ENCODE measurements at places on chromosomes 13 and 19.

DNA sequence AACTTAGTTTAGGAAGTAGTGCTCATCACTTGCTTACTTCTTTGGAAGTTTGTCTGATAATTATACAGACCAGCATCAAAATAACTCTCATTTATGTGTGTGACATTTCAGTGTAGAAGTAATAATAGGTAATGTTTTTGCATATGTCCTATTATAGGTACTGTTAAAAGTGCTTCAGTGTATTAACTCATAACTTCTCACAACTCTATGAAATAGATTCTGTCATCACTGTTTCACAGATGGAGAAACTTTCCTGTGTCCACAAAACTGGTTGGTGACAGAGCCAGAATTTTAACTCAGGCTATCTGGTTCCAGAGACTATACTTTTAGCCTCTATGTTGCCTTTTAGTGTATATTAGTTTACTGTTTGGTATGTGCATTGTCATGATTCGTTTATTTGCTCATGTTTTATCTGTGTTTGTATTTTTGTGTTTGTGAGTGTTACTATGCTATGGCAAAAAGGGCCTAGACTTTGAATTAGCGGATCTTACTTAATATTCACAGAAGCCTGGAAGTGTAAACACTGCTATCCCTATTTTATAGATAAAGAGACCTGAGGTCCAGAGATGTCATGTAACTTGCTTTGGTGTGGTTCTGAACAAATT lies 12.7 kb downstream of the LPAR6 start:
- no peak for DNase-seq

DNA sequence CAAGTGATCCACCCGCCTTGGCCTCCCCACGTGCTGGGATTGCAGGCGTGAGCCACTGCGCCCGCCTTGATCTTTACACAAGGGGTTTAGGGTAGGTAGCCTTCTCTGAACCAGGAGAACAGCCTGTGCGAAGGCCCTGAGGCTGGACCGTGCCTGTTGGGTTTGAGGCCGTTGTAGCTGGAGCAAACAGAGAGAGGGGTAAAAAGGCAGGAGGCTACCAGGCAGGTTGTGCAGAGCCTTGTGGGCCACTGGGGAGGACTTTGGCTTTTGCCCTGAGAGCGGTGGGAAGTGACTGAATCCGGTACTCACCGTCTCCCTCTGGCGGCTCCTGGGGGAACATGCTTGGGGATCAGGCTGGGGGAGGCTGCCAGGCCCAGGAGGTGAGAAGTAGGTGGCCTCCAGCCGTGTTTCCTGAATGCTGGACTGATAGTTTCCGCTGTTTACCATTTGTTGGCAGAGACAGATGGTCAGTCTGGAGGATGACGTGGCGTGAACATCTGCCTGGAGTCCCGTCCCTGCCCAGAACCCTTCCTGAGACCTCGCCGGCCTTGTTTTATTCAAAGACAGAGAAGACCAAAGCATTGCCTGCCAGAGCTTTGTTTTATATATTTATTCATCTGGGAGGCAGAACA lies 24.6 kb downstream of the SPC24 start:
- peak; percentile 86 for DNase-seq

- no peak for DNase-seq
Measured at GRCh38 chr13:113452942-113453901, at the start of gene ADPRHL1. TSS of gene ADPRHL1 (minus strand) at chr13:113453488. CDS start at chr13:113453437, 51 bp downstream.

- no peak for DNase-seq
Measured at GRCh38 chr13:44435919-44436510, 62.4 kb downstream of the SERP2 start.

DNA sequence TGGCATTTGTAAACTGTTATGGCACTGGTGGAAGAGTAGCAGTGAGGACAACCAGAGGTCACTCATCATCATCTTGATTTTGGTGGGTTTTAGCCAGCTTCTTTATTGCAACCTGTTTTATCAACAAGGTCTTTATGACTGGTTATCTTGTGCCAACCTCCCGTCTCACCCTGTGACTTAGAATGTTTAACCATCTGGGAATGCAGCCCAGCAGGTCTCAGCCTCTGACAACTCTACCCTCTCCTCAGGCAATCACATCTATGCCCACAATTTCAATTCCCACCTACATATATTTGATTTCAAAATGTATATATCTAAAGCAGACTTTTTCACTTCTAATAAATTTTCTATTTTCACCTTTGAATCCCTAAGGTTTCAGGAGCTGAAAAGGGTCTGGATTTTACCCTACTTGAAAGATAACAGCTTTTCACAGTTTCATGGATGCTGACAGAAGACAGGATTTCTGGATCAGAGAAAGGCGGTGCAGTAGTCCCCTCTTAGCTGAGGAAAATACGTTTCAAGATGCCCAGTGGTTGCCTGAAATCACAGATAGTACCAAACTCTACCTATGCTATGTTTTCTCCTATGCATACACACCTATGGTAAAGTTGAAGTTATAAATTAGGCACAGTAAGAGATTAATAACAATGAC lies 1171.8 kb downstream of the DIAPH3 start:
- DNase-seq: no peak

DNA sequence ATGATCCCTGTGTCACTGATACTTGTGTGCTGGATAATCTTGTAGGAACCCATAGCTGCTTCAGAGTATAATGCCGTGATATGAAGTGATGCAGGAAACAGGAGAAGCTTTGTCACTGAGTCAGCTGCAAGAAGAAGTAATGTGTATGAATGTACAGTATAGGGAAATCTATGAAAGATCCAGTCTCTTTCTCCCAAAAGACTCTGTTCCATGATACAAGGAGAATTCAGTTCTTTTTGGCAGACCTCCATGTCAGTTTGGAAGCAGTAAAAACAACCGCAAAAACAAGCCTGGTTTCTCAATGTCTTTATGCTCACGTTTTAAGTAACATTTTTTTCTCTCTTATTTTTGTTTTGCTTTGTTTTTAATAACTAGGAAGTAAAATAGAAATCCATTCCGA lies 33.9 kb downstream of the PCDH17 start:
- peak; percentile 13 for DNase-seq

DNA sequence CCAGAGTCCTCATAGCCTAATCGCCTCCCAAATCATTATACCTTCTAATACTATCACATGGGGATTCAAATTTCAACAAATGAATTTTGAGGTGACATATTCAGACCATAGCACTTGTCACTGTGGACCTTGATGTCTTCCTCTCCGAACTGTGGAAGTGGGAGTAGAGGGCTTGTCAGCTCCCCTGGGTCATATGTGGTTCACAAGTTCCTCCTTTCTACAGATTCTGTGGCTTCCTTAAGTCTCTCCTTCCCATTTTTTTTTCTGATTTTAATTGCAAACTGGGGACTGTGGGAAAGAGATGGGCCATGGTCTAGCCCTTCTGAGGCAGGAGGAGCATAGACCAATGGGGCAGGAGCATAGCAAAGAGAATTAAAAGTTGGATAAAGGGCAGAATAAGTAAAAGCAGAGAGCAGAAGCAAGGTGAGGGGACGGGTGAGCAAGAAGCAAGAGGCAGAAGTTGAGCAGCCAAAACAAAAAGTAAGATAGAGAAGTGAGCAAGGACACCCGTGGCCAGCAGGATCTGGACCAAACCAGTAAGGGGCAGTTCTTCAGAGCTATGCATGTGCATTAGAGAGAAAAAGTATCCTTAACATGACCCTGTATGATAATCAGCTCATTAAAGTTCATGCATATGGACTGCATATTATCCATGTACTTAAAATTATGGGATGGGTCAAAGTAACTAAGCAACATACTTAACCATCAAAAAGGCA lies 2.6 kb upstream of the SIGLEC7 start:
- DNase-seq: no peak

DNA sequence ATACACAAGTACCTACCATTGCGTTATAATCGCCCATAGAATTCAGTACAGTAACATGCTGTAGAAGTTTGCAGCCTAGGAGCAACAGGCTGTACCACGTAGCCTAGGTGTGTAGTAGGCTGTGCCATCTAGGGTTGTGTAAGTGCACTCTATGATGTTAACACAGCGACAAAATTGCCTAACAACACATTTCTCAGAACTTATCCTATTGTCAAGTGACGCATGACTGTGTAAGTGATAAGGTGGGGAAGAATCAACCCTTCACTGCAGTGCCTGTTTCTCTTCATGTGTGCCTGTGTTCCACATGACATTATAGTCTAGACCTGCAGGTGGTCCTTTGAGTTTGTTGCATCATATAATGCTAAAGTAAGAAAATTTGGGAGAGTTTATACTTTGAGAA lies 94.0 kb downstream of the PCDH9 start:
- DNase-seq: no peak

DNA sequence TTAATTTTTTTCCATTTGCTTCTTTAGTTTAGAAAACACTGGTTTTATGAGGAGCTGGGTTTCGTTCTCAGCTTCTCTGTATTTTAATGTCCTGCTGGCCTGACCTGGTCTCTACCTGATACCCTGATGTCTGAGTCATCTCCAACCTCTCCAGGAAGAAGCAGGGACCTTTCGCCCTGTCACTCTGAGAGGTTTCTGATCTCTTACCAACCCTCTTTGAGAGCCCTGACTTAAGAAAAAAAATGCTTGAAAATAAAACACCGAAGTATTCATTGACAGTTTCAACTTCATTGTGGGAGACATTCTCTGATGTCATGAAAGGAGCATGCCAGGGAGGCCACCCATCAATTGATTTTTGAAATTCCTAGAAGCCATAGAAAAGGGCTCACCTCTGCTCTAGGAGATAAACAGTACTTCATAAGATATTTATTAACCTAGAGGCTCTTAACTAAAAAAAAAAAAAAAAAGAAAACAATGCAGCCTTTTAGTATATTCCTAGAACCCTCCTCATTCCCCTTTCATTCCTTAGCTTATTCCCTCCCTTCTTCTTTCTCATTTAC lies 234.8 kb downstream of the ENOX1 start:
- no peak for DNase-seq

GRCh38 chr13:80132741-80133601 lies 208.0 kb downstream of the SPRY2 start:
- peak; percentile 35 for DNase-seq

GRCh38 chr19:39842693-39843435 lies 3.3 kb downstream of the FBL start:
- DNase-seq: no peak

DNA sequence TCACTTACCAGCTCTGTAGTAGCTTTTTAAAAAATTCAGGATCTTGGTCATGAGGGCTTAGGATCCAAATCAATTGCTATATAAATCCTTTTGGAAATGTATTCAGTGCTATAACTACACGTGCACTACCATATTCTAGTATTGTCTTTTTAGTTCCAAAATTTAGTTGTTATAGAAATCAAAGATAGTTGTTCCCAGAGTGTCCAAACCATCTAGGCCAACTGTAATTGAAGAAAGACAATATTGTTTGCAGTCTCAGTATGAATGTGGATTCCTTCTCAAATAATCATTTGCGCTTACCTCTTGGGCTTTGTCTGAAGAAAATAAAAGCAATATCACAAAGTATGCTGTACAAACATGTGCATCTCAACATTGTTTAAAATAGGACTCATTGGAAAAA lies 184.1 kb upstream of the EDNRB start:
- no peak for DNase-seq

DNA sequence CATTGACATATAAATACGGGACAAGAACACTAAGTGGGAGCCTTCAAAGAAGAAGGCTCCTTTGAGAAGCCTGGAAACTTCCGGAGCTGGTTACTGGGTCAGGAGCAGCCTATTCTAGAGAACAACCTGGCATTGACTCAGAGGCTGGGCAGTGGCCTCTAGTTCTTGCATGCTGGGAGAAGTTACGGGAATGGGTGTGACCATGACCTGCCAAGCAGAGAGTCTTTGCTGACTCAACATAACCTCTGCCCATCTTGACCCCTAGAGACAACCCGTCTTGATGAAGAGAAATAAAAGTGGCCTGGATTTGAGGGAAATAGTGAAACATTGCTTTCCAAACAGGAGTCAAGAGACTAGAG lies 21.0 kb downstream of the STARD13 start:
- DNase-seq: no peak
